ENCODE measurements at places on chromosomes 3 and 15.

DNA sequence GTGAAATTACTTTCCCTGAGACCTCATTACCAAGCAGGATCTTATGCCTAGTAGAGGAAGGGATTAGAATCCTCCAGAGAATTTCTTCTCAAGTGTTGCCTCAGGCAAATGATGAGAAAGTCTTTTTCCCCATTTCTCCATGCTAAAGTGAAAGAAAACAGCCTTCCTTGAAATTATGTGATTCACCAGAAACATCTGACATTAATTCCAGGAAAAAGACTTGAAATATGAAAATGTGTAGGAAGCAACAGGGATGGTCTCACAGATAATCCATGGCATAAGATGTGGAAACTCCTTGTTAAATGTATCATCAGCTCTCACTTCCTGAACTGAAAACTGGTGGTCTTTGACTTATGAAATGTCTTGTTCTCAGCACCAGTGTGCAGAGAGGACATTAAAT is 17.9 kb upstream of the ABI3BP start:
- DNase-seq, result no peak

- no peak for DNase-seq
These were observed 132.9 kb downstream of the RYR3 start for GRCh38 chr15:33443708-33444107.

GRCh38 chr3:15409239-15409638 is 18.1 kb downstream of the METTL6 start:
- DNase-seq, result no peak

- no peak for DNase-seq
These were observed 287.6 kb upstream of the ICE2 start for GRCh38 chr15:60766391-60767128.

GRCh38 chr3:46378426-46378942 is 7.7 kb downstream of the CCR5 start:
- DNase-seq, result peak; percentile 28

- DNase-seq, result no peak
These were observed 443.2 kb upstream of the FRG2C start for GRCh38 chr3:75220932-75221331.

DNA sequence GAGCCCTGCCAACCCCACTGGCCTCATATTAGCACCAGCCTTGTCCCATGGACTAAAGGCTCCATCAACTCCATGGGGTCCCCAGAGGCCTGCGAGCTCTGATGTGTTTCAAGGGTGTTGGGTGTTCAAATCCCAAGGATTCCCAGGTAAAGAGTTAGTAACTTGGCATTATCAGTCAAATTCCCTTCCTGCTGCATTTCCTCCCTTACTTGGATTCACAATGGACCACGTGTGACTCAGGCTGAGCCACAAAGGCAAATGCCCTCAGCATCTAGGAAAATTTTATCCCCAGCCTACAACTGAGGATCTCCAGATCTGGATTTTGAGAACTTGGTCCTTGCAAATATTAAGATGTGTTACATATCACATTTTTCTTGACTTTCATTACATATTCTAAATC is 58.8 kb downstream of the GADL1 start:
- no peak for DNase-seq

DNA sequence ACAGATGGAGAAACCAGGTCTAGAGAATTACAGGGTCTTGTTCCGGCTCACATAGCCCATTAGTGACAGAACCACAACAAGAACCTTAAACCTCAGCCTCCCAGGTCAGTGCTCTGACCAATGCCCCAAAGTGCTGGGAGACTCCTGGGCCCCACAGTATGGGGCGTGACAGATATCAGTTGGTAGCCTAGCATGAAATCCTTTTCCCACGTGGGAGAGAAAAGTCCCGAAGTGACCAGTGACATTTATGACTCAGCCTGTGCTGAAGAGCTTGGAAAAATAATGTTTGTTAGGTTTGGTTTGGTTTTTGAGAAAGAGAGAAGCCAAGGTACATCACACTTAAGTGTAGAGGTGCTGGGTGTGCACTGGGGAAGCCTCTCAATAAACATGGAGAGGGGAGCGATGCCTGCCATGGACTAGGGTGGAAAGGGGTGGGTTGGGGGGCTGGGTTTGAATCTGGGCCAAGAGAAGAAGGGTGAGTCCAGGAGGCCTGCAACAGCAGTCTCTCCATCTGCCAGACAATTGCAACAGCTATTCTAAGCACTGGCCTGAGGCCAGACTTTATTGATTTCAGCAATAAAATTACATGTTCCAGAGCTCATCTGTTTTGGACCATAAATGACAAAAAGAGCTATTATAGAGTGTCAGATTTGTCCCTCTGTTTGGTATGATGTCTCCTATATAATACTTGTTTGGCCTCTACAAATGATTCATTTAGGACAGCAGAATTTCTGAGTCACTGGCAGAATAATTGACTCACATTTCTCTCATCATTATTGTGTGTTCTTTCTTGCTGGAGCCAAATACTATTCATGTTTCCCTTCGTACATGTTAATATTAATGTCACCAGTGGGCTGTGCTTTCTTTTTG is 43.4 kb downstream of the C2CD4A start:
- no peak for DNase-seq

- DNase-seq, result no peak
These were observed 91.0 kb downstream of the SMAD3 start for GRCh38 chr15:67156426-67156825.

- no peak for DNase-seq
These were observed 124.3 kb upstream of the TRIM42 start for GRCh38 chr3:140553591-140553990.

Data from stimulated activated CD8-positive, alpha-beta memory T cell treated with anti-CD3 and anti-CD28 coated beads, Interleukin-4, amount 100 ng/mL, for 1 hour (primary cell).